ENCODE measurements at places on chromosomes 2 and 18.

GRCh38 chr2:64485961-64486360, 32.0 kb downstream of the LGALSL start:
- no peak for DNase-seq

GRCh38 chr2:151861174-151861573, 33.0 kb upstream of the ARL5A start:
- no peak for DNase-seq

- DNase-seq = peak; percentile 22
These were observed 1.8 kb upstream of the ID2 start for GRCh38 chr2:8679827-8680731.

DNA sequence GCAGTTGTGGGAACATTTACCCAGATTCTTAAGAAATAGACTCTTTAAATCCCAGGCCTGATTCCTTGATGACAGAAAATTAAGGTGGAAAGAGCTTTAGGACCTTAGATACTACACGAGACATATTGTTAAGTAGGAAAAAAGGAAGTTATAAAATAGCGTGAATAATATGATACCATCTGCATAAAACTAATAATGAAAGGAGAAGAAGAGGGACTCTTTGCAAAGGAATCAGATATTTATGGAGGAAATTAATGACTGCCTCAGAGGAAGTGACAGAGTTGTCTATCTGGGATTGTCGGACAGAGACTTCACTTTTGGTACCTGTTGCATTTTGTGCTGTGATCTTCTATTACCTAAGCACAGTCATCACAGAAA, 20.8 kb downstream of the APCDD1 start:
- no peak for DNase-seq

DNA sequence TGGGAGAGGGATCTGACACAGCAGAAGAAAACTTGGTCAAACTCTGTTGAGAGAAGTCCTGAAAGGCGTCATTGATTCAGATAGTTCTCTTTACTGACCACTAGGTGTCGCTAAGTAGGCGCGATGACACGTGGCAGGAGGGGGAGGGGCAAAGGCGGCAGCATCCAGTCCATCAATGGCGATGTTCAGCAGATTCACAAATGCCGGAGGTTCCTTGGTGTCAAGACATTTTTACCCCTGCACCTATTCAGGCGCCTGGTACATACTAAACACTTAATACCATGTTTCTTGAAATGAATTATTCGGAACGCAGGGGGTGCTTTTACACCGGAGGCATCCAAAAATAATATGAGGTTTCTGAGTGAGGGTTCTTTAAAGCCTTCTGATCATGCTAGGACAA, 3.0 kb upstream of the PLEK start:
- peak; percentile 86 for DNase-seq

Measured in CD4-positive, alpha-beta T cell treated with Interleukin-12 subunit alpha and Interleukin-12 subunit beta, for 1 hour (primary cell).